ENCODE measurements at places on chromosomes 7 and 10. TPM values are rescaled to one million over a fixed set of nuclear protein-coding genes. Genes with fewer than 3 reads are reported as not detected.

GRCh38 chr10:36281831-36282331 is 639.8 kb upstream of the FZD8 start:
- DNase-seq: no peak

The SCART1 gene
- total RNA-seq: 2.0 TPM

GRCh38 chr7:20193242-20193777 is 23.9 kb downstream of the MACC1 start:
- DNase-seq: no peak

DNA sequence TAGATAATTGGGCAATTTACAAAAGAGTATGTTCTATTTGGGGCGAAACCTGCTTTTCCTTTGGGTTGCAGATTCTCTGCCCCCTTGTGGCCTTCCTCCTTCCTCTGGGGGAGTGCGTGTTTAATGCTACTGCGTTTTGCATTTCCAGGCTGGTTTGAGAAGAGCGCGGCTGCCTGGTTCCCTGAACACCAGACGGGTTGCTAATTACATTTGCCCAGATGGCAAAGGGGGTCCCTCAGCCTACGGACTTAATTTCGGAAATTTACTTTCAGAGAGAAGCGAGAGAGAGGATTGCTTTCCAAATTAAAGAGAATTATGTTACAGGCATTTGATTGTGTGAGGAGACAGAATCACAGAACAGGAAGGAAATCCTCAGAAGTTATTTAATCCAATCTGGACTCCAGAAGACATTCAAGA is 91.9 kb upstream of the JAZF1 start:
- DNase-seq: no peak

GRCh38 chr7:157558061-157558460 is 221.3 kb downstream of the DNAJB6 start:
- DNase-seq: no peak

GRCh38 chr7:22358820-22359697 is 2.1 kb upstream of the RAPGEF5 start:
- no peak for DNase-seq

GRCh38 chr7:131122394-131122793 is 205.3 kb upstream of the MKLN1 start:
- DNase-seq: no peak

DNA sequence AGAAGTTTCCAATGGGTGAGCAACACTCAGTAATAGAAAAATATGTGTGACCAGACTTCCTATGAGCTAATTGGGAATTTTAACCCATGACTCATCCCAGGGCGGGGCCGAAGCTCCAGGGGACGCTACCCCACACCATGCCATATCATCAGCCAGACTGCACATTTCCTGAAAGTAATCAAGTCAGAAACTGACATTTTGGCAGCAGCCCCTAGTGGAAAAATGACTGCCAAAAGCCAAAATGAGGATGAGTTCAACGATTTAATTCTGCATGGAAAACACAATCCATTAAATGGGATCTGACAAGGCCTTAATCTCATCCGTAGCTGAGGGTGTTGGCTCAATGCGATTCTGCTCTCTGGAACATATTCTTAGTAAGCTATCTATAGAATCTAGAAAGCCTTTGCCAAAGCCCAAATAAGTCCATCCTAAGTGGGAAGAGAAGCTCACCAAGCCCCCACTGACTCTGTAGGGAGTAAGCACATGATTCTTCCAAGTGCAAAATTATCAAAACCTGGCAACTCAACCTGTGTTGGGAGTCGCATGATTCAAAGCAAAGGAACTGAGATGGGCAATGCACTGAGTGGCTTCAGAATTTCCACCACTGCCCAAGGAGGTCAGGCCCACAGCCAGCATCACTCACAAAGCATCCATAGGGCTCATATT is 93.1 kb upstream of the PDE1C start:
- peak; percentile 40 for DNase-seq

- DNase-seq: no peak
Observed at GRCh38 chr10:31704195-31704594, 224.4 kb downstream of the ARHGAP12 start.

The COBL gene
- total RNA-seq: 1.1 TPM

DNA sequence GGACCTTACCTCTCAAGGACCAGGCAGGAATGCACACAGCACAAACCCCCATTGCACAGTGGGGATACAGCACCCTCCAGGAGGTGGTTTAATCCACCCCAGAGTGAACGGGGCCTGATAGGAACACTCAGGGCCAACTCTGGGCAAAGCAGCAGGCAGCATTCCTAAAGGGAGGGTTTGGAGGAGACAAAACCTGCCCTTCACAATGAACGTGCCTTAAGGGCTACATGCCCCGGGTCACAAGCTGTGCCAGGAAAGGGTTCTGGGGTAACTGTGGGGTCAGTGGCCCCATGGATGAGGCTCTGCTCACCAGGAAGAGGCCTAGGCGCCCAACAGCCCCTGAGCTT is 1.1 kb downstream of the GPRIN2 start:
- DNase-seq: no peak

DNA sequence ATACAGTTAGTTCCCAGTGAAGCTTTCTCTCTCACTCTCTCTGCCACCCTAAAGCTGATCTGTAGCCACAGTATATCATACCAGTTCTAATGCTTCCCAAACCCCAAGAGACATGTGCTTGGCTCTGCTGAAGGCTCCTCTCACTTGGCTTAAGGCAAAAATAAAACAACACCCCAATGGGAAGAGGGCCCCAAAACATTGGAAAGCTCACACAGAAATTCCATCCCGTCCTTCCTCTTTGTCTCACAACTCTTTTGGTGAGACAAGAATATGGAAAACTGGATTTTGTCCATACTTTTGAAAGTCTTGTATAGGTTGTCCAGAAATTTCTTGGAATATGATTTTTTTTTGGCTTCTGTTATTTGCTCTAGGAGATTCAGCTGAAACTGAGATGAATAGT is 56.1 kb upstream of the WNT16 start:
- DNase-seq: no peak

The CUEDC2 gene
- 51.6 TPM for total RNA-seq

GRCh38 chr7:84502239-84502638 is 307.6 kb upstream of the SEMA3A start:
- DNase-seq: no peak

The NUTM2E gene
- 0.65 TPM for total RNA-seq

DNA sequence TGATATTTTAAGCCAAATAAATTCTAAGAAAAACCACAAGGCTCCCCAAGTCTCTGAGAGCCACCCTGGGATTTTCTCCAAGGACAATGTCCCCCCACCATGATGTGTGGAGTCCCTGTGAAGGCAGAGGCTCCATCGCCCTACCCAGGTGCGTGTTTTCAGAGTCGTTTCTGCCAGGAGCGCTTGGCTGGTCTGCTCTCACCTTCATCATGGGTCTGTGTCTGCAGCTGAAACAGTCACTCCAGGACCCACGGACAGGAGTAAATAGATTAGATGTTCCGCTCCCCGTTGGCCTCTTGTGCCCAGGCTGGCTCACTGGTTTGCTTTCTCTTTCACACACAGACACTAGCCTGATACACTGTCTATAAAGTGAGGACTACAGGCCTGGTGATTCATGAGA is 217.5 kb downstream of the SFMBT2 start:
- no peak for DNase-seq

DNA sequence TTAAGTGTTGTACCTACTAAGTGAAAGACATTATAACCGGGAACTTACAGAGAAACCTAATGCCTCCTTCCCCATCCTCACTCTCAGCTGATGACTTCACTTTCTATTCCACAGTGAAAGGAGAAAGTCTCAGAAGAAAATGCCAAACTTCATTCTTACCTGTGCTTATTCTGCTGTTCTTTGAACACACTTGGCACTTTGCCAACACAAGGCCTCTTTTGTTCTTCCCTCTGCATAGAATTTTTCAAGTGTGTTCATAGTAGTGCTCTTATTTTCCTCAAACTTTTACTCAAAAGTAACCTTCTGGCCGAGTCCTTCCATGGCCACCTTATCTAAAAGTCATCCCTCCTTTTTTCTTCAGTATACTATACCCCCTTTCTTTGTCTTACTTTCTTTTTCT is 59.4 kb upstream of the ETV1 start:
- no peak for DNase-seq

Data from omental fat pad (tissue), 4 donors.